ENCODE measurements at places on chromosomes 2 and 18.

GRCh38 chr2:120606280-120606679, 129.4 kb upstream of the GLI2 start:
- DNase-seq = no peak

GRCh38 chr2:36711741-36712314, 15.3 kb downstream of the VIT start:
- DNase-seq = no peak

- no peak for DNase-seq
Observed at GRCh38 chr2:17495590-17495989, 22.6 kb downstream of the RAD51AP2 start.

- DNase-seq = no peak
Observed at GRCh38 chr2:133346654-133347053, 221.6 kb downstream of the NCKAP5 start.

DNA sequence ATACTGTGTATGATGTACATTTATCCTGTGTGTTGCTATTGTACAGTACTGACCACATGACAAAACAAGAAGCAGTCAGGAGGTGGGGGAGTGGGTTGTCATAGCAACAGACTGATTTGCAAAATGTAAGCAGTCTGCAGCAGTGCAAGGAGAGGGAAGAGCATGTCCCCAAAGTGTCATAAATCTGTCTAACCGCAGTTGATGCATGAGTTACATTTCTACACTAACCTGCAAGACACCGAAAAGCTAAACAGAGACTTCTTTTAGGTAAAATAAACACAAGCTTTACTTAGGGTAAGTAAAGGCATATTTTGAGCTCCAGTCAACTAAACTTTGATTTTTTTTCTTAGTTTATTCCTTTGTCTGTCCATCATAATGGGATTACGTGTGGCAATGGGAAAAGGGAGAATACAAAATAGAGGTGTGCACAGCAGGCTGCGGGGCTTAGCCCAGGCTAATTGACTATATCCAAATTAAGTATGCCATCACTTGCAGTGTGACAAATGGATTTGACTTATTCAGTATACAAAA, 134.5 kb downstream of the MEIS1 start:
- DNase-seq = no peak

Measured in GM06990 (cell line).